ENCODE measurements at places on chromosomes 4 and X.
A peak's percentile ranks its signal among the peaks of the same experiment; 100 is the strongest.

- DNase-seq = no peak
These were observed 61.5 kb downstream of the PDK3 start for GRCh38 chrX:24526616-24527015.

DNA sequence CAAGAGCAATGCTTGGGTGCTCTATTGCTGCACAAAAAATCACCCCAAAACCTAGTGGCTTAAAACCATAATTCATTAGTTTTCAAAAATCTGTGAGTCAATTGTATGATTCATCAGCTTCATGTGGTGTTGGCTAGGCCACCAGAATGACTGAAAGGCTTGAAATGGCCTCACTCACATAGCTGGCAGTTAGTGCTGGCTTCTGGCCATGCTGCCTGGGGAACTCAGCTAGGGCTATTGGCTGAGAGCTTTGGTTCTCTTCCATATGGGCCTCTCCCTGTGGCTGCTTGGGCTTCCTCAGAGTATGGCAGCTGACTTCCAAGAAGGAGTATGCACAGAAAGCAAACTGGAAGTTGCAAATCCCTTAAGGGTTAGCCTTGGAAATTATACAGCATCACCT is 3.1 kb upstream of the MTMR1 start:
- no peak for DNase-seq

- DNase-seq = no peak
These were observed 1.8 kb downstream of the VSIG4 start for GRCh38 chrX:66038115-66038514.

DNA sequence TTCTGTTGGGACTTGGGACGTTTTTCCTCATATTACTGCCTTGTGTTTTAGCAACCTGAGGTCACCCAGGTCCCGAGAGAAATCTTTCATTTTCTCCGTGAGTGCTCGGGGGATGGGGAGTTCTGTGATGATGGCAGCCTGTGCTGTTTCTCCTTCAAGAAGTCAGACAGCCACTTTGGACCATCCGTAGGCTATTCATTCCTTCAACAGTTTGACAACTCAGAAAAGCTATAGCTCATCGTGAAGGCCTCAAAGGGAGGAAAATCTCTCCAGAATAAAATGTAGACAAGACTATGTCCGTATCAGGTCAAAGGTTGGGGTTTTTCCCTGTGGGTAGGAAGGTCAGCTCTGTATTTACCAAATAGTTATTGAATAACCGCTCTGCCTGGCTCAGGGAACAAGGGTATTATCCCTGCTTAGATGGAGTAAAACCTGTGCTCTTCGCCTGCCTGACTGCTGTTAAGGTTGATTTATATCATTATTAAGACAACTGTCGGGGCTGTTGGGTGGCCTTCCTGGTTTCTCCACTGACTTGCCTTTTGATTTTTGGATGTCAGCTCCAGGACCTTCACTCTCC is 36.6 kb downstream of the FAM114A1 start:
- DNase-seq = no peak

GRCh38 chrX:87571964-87572363 is 54.4 kb downstream of the KLHL4 start:
- DNase-seq = no peak

DNA sequence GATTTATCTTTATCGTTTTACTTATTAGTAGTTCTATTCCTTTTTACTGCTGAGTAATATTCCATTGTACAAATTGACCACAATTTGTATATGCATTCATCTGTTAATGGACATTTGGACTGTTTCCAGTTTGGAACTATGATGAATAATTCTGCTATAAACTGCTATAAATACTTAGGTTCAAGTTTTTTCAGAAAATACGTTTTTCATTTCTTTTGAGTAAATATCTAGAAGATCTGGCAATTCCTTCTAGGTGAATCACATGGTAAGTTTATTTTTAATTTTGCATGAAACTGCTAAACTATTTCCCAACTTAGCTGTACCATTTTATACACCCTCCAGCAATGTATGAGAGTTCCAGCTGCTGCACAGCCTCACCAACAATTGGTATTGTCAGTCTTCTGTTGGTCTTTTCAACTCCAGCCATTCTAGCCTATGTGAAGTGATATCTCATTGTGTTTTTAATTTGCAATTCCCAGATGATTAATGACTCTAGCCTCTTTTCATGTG is 22.2 kb downstream of the LIN54 start:
- DNase-seq = no peak

DNA sequence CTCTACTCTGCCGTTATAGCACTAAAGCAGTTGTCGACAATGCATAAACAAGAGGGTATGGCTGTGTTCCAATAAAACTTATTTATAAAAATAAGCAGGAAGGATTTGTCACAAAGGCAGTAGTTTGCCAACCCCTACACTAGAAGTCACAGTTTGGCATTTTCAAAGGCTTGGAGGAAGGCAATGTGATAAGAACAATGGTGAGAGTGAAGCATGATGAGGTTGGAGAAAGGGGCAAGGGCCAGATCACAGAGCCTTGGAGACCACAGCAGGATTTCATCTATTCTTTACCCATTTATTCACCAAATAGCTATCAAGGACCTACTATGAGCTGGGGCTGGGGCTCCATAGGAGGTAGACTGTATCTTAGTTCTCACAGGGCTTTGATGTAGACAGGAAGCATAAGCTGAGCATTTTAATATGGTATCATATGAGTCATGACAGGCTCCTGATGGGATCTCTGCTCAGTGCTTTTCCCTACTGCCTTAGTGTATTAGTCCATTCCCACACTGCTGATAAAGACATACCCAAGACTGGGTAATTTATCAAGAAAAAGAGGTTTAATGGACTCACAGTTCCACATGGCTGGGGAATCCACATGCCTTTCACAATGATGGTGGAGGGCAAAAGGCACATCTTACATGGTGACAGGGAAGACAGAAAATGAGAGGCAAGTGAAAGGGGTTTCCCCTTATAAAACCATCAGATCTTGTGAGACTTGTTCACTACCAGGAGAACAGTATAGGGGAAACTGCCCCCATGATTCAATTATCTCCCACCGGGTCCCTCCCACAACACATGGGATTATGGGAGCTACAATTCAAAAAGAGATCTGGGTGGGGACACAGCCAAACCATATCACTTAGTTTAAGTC is 58.9 kb downstream of the PPM1K start:
- DNase-seq = no peak

DNA sequence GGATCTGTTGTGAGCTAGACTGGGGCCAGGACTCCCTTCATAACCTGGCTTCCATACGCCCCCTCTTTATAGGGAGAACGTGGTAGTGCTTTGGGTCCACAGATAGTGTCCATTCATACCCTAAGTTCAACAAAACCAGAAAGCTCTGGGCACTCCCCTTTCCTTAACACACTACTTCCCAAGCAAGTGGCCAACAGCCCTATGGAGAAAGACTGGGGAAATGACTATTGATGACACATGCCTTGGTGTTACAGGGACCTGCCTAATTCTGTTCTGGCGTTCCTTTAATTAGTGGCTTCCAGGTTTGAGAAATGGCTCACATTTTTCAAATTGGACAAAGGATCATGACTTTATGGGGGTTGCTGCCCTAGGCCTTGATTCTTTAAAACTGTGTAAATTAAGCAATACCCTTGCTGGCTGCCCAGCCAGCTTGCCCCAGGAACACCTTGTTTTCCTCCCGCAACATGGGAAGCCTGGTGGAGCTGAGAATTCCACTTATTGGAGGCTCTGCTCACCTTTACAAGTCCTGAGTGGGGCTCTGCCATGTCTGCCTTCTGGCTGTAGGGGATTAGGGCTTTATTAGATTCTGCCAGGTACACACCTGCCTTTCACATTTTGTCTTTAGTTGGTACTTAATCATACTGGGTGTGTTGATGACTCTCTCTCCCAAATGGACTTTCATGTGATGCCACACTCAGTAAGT is 61.1 kb downstream of the RGS12 start:
- no peak for DNase-seq

- DNase-seq = no peak
These were observed 187.7 kb downstream of the DCTD start for GRCh38 chr4:182729516-182729915.

GRCh38 chrX:49842621-49843020 is 13.5 kb downstream of the PAGE4 start:
- DNase-seq = no peak

DNA sequence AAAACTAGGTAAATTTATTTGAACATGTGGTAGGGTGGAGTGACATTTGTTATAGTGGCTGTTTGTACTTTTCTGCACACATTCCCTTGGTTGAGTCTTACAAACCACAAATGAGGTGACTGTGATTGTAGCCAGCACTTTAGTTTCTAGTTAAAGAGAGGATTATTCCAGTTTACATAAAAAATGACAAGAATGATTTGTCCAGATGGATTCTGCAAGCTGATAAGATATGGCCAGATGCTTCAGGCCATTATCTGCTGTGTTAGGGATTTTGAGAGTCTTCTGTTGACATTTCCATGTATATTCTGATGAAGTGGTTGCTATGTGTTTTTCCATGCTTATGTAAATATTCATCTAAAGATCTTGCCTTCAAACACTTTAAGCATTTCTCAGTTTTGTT is 31.0 kb upstream of the PDE5A start:
- no peak for DNase-seq

- DNase-seq = no peak
These were observed 142.3 kb downstream of the PDGFC start for GRCh38 chr4:156829201-156829873.

- DNase-seq = no peak
These were observed at the start of gene TRIM61 for GRCh38 chr4:164977243-164978164. Gene TRIM61, minus strand, starts transcription at chr4:164977657. Its CDS starts 7,655 bp downstream, at chr4:164970002.

- DNase-seq = no peak
These were observed 107.4 kb downstream of the TSPAN7 start for GRCh38 chrX:38668771-38669170.

GRCh38 chr4:148730082-148730640 is 287.9 kb upstream of the NR3C2 start:
- DNase-seq = no peak

DNA sequence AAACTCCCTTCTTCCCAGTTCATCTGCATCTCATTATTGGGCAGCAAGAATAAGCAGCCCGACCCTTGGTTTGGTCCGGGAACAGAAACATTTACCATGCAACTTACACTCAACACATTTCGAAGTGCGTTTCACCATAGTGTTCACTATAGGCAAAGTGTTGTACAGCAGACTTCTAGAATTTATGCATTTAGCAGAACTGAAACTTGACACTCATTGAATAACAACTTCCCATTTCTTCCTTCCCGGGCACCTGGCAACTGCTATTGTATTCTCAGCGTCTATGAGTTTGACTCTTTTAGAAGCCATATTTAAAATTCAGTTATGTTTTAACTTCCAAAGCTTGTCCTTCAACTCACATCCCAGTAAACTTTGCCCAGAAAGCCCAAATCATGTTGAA is 840.6 kb downstream of the NLGN4X start:
- peak; percentile 71 for DNase-seq

DNA sequence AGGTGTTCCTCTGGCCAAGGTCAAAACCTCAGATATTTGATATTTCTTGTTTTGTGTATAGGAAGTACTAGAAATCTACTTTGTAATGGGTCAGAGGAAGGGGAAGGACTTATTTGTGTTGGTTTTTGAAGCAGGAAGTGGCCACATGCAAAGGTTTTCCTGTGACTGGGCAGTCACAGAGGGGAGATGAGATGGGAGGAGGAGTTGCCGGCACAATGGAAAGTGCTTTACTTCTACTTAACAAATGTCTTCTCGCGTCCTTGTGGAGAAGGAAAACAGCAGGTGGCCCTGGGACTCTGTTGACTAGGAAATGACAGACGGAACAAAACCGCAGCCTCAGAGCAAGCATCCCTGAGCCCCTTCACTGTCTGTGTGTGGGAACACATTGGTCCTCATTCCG is 46.6 kb downstream of the SHROOM2 start:
- no peak for DNase-seq

DNA sequence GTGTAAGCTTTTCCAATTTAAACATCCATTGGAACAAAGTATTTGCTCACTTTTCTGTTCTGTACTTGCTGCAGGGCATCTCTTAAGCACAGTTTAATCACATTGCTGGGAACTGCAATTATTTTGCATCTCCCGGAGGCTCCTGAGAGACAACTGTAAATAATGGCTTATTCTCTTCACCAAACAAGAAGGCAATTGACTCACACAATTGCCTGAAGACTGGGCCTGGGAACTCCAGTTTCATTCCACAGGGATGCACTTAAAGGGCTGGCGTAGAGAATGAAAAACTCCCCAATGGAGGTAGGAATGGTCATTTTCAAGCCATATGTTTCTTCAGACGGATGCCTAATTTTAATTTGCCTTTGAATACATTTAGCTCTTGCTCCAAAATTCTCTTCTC is 29.5 kb downstream of the TFDP3 start:
- no peak for DNase-seq

DNA sequence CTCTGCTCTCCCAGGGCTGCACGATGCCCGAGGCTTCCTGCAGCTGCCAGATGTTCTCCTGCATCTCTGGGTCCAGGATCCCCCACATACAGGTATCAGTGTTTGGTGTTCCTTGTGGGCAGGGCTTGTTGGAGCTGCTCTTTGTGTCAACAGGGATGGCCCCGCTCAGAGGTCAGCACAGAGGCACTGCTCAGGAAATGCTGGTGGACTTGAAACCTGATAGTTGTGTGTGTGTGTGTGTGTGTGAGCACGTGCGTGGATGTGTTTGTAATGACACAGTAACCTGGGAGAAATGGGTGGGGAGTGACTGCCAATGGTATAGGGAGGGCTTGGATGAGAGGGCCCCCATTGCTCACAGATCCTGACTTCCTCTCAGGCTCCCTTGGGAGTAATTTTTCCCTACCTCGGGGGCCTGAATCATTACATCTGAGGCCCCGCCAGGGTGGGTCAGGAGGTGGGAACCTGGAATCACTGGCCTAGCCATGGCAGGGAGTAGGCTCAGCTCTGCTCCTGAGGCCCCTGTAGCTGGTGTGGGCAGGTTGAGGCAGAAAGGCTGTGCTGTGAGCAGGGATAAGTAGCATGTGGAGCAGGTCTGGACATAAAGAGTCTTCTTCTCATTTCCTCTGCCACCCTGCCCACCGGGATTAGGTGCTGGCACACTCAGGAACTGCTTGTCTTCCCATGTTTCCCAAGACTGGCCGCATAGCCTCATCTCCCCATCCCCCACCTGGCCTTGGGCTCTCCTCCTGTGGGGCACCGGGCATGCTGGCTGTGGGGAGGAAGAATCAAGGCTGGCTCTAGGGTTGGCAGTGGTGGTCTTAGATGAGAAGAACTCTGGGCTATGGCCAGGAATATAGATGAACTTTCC is 2.5 kb upstream of the EFNB1 start:
- no peak for DNase-seq

- no peak for DNase-seq
These were observed 1024.1 kb downstream of the RPA4 start for GRCh38 chrX:97907791-97908190.

DNA sequence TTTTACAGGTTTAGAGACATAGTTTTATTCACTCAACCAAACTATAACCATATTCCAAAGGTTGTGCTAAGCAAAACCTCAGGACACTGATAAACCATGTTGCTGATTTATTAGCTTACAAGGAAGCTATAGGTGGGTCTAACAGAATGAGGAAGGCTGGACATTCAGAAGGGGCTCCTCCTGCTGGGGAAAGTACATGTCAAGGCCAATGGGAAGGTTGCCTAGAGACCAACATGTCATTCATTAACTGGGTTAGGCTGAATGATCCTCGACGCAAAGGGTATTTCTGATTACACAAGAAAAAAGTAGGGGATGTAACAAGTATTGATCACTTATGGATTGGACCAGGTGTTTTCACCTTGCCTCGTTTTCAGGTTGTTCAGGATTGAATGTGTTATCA is 30.3 kb downstream of the SLC10A6 start:
- DNase-seq = no peak

All from Kasumi-1 (cell line).